ENCODE measurements at places on chromosomes 6 and 20.
A peak's percentile ranks its signal among the peaks of the same experiment; 100 is the strongest.

- no peak for DNase-seq
These were observed 46.5 kb downstream of the STK4 start for GRCh38 chr20:45012682-45013302.

DNA sequence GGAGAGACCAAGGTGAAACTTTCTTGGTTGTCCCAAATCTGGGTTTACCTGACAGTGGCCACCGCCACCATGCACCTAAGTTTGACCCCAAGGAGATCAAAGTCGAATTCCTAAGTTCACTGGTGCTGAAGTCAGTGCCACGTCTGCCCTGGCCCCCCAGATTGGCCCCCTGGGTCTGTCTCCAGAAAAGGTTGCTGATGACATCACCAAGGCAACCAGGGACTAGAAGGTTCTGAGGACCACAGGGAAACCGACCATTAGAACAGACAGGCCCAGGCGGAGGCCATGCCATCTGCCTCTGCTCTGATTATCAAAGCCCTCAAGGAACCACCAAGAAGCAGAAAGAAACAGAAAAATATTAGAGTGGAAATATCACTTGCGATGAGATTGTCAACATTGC, 91.2 kb downstream of the DLL1 start:
- DNase-seq = no peak

DNA sequence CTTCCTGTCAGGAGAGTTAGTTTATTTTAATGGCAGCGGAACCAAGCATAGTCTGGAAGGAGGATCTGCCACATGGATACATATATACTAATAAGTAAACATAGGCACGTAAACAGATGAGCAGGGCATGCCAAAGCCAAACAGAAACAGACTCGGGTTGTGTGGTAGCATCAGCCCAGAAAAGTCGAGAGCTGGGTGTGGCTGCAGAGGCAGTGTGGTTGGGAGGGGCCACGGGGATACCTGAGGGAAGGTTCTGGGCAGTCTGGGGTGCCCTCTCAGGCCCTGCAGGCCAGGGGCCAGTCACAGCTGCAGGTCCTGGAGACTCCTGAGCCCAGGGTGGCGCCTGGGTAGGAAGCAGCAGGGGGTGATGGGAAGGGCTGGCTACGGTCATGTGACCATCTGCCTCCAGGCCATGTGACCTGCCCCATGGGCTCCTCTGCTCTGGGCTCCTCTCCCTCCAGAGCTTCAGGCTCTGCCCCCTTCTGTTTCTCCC, 42.8 kb upstream of the MRPS10 start:
- no peak for DNase-seq

DNA sequence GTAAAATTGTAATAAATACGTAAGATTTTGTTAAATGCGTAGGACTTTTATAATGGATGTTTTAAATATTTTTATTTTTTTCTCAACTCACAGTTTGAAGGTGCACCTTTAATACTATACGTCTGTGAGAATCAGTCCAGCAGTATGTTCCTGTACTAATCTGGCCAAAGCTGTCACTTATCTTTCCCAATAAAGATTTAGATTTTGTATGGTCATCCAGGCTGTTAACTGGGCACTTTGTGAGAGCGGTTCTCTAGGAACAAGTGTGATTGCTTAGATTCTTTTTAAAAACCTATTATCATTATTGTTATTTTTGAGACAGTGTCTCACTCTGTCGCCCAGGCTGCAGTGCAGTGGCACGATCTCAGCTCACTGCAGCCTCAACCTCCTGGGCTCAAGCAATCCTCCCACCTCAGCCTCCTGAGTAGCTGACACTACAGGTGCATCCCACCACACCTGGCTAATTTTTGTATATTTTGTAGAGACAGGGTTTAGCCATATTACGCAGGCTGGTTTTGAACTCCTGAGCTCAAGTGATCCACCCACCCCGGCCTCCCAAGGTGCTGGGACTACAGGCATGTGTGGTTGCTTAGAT, 1.7 kb downstream of the DCBLD1 start:
- DNase-seq = no peak

DNA sequence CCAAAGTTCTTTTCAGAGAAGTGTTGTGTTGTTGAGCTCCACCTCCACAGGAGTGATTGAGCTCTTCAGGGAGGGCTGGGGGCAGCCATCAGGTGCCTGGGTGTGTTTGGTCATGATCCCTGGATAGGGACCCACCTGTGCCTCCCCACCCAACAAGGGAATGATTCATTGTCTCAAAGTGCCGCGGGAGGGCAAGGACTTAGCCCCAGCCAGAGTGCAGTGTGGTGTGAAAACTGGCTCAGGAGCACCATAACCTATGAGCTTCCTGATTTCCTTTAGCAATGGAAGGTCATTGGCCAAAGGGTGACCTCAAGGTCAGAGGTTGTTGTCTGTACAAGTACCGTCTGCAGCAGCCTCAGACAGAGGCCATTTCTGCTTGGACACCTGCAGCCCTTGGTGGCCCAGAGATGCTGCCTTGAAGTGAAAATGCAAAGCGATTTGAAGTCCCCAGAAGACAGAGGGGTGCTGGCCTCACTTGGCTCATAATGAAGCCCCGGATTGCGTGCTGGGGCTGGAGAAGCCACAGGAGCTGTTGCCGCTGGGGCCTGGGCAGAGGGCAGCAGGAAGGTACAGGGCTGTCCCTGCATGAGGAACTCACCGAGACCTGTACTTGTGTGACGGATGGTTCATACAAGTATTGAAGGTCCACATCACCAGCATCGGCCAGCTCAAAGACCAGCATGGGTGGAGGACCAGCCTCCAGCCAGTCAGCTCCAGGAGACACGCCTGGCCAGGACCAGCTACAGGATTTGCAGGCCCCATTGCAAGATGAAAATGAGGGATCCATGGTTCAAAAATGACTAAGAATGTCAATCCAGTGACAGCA, 100.6 kb upstream of the DUSP22 start:
- no peak for DNase-seq

GRCh38 chr6:14930366-14930989, 315.4 kb upstream of the JARID2 start:
- DNase-seq = no peak

GRCh38 chr6:166262743-166263515, 45.3 kb downstream of the PRR18 start:
- no peak for DNase-seq

- DNase-seq = no peak
These were observed 23.0 kb downstream of the SLC35D3 start for GRCh38 chr6:136945072-136945471.

- DNase-seq = no peak
These were observed 197.9 kb downstream of the GJA1 start for GRCh38 chr6:121633309-121633708.

GRCh38 chr6:227074-227782, 65.1 kb upstream of the DUSP22 start:
- no peak for DNase-seq

- no peak for DNase-seq
These were observed 135.4 kb upstream of the ECI2 start for GRCh38 chr6:4270776-4271175.

- no peak for DNase-seq
These were observed 59.6 kb upstream of the PRL start for GRCh38 chr6:22356362-22356940.

GRCh38 chr20:16801919-16802651, 53.9 kb downstream of the OTOR start:
- peak; percentile 36 for DNase-seq

- DNase-seq = no peak
These were observed 23.6 kb upstream of the THEMIS start for GRCh38 chr6:127924440-127924839.

GRCh38 chr6:78995946-78996345, 82.1 kb downstream of the PHIP start:
- no peak for DNase-seq

DNA sequence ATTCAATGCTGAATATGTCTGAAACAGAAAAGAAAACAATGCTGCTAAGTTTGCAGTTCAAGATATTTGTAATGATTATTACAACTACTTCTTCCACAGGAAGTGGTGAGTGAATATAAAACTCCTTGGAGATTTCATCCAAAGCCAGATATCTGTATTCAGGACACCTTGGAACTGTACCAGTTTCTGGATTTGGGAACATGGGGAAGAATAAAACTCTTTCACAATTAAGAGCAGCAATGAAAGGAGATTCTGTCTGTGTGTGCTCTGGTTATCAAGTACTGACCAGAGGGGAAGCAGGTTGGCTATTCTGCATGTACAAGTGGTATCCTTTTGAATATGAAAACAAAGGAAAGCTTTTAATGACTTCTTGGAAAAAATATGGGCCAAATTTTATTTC, 21.1 kb downstream of the ELOVL2 start:
- DNase-seq = no peak

DNA sequence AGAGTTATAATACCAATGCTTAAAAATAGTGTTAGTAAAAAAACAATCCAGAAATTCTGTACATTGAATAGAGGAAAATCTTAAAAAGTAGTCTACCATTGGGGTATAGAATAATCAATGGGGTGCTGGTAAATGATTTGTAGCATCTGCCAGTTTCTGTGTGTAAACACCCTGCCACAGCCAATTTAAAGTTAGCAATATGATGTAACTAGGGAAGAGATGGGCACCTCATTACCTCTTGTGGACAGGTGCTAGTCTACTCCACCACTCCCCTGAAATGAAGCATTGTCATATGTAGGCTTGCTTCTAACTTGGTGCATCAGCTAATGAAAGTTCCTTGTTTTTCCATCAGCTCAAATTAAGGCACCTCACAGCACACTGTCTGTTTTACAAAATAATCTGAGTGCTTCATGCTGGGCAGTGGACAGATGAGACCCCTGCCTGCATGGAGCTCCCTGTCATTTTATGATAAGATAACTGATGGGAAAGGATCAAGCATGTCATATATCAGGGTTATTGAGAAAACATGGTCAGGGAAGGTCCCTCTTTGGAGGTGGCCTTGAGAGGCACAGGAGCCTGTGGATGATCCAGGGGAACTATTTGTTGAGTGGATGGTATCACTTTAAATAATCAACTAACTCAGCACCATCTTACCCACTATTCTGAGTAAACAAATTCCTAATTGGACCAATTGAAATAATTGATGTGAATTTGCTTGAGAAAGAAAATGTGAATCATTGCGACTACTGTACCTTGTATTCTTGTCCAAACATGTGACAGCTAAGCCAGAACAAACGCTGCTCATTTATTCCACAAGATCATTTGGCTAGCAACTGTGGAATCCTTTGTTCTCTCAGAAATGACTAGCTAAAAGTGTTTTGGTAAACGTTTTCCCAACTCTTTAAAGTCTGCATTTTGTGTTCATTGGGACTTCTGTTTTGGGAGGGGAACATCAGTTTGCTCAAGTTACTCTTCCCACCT, 45.9 kb upstream of the CSE1L start:
- no peak for DNase-seq

GRCh38 chr6:126147291-126147815, 161.0 kb downstream of the TRMT11 start:
- DNase-seq = no peak

GRCh38 chr6:99270826-99271225, 78.6 kb downstream of the FAXC start:
- DNase-seq = peak; percentile 29

- DNase-seq = no peak
These were observed 117.4 kb upstream of the FRMD1 start for GRCh38 chr6:168196385-168196860.

- DNase-seq = no peak
These were observed 179.2 kb upstream of the PHACTR1 start for GRCh38 chr6:12537389-12537788.

DNA sequence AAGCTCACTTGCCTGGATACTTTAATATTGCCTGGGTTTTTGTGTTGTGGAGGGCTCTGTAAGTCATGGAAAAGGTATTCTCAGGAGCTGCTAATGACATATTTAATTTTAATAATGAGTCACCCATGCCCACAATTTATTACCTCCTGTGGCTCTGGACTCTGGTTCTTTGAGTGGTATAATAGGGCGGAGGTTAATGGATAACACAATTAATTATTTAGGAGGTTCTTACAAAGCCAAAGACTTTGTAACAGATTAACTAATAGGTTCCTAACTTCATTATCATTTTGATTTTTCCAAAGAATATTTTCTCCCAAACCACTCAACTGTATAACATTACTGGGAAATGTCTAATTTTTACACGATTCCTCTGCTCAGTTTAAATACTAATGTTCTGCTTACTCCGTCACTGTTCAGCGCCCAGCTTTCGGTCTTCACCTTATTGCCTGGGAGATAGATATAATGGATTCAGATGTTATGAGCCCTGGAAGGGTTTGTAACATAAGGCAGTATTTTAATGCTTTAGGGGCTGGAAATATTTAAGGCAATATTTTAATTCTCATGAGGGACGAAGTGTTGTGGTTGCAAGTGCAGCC, 29.4 kb downstream of the PHACTR3 start:
- DNase-seq = no peak

GRCh38 chr6:53020005-53020744, 25.1 kb upstream of the GSTA4 start:
- DNase-seq = no peak

DNA sequence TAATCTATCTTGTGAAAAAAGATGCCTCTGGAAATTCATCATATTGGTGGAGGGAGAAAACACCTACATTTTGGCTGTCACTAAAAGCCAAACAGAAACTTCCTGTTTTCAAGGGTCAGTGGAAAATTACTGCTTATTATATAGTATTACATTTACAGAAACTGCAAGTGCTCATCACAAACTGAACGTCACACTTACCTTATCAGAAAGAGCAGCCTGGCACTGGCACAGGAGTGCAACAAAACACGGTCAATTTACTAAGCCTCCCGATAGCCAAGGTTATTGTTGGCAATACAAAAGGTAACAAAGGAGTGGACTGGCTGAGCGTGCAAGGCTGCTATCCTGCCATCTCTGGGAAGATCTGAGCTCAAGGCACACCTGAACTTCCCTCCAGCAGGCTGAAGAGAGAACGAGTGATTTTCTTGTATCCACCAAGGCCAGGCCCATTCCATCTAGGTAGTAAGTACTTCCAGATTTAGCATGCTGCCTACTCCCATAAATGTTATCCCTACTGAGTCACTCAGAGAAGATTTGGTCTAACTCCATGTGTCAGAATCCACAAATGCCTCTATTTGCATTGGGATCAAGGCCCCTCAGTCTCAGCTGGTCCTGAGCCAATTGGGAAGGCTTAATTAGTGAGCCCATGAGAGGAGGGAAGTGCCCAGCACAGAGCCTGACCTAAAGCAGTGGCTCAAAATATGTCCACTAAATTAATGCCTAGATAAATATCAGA, 399.8 kb downstream of the BTBD9 start:
- DNase-seq = no peak

GRCh38 chr6:107132330-107132954, 17.1 kb upstream of the BEND3 start:
- no peak for DNase-seq

GRCh38 chr6:84462698-84463097, 235.3 kb upstream of the CEP162 start:
- DNase-seq = no peak

DNA sequence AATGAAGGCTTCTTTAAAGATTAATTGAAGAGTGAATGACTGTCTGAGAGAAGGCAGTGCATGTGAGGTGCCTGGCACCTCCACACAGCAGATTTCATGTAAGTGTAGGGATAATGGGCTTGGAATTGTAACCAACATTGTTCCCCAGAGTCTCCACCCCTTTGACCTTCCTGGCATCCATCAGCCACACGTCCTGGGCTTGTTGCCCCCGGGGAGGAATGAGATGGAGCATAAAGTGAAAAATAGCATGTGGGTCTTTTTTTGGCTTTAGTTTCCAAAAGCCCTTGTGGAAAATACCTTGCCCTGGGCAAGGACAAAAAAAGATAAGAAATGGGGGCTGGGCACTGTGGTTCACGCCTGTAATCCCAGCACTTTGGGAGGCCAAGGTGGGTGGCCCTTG, 242.2 kb upstream of the ECI2 start:
- no peak for DNase-seq

Measured in right renal cortex interstitium (tissue), 3 donors.